ENCODE measurements at places on chromosomes 3 and 15.

GRCh38 chr3:50972029-50972428 is 297.3 kb downstream of the DOCK3 start:
- DNase-seq: no peak

GRCh38 chr15:78037779-78038305 is 39.7 kb downstream of the TBC1D2B start:
- DNase-seq: no peak

DNA sequence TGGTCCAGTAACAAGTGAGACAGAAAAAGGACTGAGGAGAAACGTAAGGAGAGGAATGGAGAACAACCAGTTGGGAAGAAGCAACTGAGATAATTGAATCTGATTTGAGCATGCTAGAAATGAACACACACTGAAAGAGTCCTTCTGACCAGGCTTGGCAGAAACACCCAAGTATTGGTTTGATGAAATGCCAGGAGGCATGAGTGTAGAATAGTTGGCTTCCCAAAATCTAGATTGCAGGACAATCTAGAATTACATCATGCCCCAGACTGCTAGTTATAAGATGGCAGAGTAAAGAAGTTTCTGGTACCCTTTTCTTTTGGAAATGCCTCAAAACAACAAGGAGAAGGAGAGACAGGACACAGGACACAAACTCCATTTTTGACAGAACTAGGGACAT is 189.7 kb upstream of the STT3B start:
- DNase-seq: no peak

GRCh38 chr15:48805591-48805990 is 5.3 kb downstream of the CEP152 start:
- DNase-seq: no peak

GRCh38 chr15:82952158-82953081 is at the start of gene HOMER2:
Gene HOMER2, minus strand, starts transcription at chr15:82952720. Its CDS starts 185 bp downstream, at chr15:82952535.
- DNase-seq: no peak

DNA sequence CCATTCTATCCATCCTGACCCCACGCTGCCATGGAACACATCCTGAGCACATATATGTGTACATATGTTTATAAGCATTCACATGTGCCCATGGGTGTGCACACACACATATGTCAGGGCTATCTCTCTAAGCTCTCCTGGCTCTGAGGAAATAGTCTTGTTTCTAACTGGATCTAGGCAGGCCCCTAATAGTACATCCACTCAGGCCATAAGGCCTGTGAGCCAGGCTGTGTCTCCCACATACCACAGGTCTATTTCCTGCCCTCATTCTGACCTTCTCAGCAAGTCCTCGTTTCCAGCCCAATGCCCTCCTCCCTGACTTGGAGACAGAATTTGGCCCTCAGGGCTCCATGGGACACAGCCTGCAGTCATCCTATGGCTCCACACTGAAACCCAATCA is 284.8 kb upstream of the CTNNB1 start:
- no peak for DNase-seq

DNA sequence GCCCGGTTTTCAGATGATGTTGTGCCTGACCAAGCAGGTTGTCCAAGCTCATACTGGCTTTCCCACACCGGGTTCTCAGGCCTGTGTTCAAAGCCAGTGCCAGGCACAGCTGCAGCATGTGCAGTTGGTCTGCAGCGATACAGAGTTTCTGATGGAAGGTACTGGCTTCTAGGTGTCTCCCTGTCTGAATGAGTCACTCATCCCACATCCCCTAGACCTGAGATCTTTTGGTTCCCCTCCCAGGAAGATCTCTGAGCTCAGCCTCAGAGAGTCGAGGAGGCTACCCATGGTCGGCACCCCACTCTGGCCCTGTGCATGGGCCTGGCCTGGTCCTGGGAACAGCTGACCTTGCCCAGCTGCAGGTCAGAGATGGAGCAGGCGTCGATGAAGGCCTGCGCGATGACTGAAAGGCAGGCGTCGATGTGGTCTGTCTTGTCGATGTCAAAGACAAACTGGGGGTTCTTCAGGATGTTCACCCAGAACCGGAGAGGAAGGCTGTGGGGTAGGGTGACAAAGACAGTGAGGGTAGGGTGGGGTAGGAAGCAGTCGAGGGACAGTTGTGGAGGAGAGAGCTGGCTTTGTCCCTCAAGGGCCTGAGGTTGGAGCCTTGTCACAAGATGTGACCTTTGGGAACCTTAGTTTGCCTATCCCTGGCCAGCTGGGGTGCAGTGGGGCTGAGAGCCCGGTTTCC is 15.3 kb downstream of the H1-8 start:
- DNase-seq: no peak

DNA sequence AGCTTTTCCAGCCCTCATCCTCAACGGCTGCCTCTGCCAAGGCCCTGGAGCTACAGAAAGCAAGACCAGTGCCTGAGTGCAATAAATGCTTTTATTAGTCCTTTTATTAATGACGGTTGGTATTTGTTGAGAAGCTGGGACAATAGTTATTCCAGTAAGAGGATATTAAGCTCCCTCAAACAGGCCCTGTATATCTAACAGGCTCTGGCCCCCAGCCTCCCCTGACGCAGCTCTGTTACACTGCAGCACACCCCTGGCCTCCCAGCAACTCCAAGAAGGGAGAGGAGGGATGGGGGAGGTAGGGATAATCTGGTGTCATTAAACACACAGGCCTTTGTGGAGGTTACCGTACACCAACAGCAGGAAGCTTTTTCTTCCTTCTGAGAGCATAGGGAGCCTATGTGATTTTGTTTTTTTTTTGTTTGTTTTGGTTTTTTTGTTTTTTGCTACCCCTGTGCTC is 30.8 kb upstream of the MAGEF1 start:
- DNase-seq: no peak

DNA sequence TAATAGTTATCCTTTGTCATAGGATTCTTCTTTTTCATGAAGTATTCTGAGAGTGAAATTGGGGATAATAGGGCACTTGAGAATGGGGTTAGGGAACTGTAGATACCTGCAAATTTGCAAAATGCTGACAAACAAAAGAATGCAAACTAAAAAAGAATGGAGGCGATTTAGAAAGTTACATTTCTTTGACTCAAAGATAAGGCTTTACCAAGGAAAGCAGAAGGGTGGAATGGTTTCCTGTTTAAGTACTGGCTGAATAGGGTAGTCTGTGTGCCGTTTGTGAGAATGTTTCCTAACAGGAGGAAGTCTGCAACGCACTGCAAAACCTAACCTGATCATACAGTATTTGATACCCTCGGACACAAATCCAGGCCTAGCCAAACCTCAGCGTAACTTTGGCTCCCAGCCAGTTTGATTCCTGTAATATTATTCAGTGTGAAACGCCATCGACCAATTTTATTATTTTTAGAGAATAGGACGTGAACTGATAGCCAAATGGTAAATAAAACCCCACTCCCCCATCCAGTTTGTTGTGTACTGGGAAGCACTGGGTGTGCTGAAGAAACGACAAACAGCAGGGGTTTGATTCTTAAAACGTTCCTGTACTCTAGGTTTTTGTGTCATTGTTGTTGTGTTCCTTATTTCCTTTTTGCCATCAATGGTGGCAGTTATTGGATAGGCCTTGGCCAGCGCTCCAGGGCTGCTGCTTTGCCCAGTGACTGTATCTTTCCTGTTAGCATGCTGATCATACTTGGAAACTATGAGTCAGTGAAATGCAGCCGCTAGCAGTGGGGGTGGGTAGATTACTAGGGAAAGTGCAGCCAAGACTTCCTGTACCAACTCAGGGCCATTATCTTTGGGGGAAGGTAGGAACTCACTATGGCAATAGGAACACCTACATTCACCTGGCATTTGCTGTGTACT is 148.0 kb upstream of the TBL1XR1 start:
- DNase-seq: peak; percentile 76

DNA sequence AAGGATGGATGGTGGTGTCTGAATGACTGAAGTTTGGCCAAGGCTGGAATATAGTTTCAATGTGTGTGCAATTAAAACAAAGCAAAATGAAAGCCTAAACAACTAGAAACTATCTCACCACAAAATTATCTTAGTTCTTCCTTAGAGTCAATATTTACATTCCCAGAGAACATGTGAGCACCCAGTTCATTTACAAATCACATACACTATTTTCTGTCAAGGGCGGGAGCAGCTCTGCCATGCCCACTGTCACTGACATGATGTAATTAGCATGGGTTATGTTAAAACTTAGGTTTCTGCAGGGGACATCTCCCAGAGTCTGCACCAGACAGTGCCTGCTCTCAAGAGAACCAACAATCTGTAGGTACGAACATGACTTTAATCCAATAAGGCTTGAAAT is 65.0 kb downstream of the PDZRN3 start:
- no peak for DNase-seq

DNA sequence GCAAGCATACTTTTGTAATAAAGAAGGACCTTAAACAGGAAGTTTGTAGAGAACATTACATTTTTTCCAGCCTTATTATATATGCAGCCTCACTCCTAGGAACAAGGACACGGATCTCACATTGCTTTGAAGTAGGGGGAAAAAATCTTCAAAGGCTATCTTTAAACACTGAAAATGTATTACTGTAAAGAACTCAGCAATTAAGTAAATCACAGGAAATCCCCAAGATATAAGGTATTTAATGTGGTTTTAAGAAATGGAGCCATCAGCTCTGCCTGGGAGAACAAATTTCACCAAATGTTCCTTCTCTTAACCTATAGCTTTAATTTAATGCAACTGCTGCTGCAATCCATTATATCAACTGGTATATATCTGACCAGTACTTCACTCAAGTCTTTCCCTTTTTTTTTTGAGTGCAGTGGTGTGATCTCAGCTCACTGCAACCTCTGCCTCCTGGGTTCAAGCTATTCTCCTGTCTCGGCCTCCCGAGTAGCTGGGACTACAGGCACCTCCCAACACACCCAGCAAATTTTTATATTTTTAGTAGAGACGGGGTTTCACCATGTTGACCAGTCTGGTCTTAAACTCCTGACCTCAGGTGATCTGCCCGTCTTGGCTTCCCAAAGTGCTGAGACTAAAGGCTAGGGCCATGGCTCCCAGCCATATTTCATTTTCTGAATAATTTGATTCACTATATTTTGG is 2.8 kb downstream of the BTLA start:
- DNase-seq: no peak

- DNase-seq: no peak
Measured at GRCh38 chr3:19798324-19798723, 135.7 kb downstream of the EFHB start.

- DNase-seq: no peak
Measured at GRCh38 chr3:32290619-32291018, 52.1 kb downstream of the CMTM8 start.

DNA sequence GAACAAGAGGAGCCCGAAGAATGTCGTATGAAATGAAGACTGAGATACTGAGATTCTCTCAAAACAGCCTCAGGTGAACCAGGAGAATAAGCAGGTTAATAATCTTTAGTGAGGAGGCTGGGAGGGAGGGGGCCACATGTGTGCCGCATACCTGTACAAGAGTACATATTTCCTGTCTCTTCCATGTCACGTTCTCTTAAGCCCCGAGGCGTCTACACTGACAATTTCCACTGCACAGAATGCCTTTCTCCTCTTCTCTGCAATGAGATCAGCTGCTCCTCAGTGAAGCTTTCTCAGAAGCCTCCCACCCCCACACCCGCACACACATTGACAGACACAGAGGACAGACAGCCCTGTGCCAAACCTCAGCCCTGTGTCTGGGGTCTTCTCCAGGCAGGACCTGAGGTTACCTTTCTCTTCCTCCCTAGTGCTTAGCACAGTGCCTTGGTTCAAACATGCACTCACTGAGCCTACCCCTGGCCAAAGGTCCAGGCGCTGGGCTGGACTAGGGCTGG is 55.4 kb downstream of the PDZRN3 start:
- DNase-seq: no peak

- DNase-seq: no peak
Measured at GRCh38 chr3:124965413-124965812, 30.9 kb upstream of the MUC13 start.

- DNase-seq: no peak
Measured at GRCh38 chr3:181839039-181839915, 127.6 kb downstream of the SOX2 start.

DNA sequence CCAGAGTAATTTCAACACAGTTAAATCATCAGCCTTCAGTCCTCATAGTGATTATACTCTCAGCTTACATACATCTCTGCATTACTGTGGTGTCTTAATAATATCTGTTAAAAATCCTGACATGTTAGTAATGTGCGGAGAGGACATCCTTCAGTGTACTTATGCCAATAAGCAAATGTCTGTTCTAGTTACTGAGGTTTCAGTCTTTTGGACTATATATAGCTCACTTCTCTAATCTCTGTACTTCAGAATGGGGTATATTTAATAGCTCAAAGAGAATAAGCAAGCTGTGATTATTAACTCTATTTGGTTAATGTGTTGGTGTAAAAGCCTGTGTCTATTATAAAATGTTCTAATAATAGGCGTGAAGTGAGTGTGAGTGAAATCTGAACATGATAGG is 28.9 kb upstream of the OSTN start:
- peak; percentile 2 for DNase-seq

DNA sequence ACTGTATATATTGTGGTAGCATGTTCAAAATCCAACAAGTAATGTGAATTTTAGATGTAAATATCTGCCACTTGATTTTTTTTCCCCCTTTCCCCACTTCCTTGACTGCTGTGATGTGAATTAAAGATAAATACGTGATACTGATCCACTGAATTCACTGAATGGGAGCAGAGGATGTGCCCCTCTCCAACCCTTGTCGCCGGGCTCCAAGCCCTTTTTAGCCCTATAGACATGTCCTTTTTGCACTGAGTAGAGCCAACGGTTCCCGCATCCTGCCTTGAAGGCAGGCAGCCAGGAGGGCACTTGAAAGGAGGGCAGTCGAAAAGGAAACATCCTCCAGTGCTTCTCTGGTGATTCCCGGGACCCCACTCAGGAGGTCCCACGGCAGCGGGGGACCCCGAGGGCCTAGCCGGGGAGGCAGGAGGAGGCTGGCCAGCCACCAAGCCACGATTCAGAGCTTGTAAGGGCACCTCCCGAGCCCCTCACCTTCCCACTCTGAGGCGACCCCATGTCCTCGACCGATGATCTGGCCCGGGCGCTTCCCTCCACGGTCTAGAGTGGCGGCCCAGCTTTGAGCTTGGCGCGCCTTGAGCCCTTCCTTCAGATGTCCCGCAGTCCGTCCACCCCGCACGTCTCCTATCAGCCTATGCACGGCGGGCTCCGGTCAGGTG is 901 bp upstream of the MANF start:
- DNase-seq: peak; percentile 58

- peak; percentile 2 for DNase-seq
Measured at GRCh38 chr3:175260145-175260794, 401.1 kb downstream of the NAALADL2 start.

DNA sequence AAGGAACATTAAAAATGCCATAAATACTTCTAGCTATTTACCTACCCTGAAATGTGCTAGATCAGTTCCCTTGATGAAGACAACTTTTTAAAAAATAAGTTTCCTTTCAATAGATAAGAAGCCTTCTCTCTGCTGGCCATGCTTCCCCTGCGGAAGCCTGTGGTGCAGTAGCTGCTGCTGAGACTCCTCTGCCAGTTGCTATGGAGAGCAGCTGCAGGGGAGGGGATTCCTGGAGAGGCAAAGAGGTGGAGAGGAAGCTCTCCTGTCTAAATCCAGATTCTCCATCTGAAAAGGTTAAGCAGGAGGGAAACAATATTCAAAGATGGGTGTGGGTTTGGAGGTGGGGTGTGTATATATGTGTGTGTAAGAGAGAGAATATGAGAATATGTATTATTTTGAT is 69.8 kb upstream of the BFSP2 start:
- no peak for DNase-seq
